ENCODE measurements at places on chromosomes 6 and 20.

DNA sequence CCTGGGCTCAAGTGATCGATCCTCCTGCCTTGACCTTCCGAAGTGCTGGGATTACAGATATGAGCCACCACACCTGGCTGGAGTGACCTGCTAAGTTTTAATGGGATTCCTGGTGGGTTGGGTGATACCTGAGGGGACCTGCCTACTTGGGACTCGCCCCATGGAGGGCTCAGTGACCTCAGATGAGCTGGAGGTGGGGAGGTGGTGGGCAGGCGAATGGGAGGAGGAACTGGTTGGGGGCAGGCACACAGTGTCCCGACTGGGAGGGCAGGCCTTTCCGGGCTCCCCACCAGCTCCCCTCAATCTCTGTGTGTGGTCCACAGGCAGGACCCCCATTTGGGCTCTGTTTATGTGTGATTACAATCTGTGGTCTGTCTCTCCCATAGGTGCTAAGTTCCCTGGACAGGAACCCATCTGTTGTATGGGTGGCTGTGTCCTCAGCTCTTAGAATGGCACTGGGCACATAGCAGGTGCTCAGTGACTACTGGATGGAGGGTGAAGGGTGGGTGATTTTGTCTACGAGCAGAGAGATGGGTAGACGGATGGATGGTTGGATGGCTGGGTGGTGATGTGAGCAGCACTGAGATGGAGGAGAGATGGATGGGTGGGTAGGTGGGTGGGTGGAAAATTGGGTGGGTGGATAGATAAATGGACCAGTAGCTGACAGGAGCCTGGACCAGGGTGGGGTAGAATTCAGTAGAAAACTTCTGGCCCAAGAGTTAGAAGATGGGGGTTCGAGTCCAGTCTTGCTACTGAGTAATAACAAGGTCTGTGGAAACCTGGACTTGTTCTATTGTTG lies 23.8 kb downstream of the CEBPB start:
- DNase-seq: no peak

- no peak for DNase-seq
These were observed 65.5 kb downstream of the STK35 start for GRCh38 chr20:2167112-2167511.

DNA sequence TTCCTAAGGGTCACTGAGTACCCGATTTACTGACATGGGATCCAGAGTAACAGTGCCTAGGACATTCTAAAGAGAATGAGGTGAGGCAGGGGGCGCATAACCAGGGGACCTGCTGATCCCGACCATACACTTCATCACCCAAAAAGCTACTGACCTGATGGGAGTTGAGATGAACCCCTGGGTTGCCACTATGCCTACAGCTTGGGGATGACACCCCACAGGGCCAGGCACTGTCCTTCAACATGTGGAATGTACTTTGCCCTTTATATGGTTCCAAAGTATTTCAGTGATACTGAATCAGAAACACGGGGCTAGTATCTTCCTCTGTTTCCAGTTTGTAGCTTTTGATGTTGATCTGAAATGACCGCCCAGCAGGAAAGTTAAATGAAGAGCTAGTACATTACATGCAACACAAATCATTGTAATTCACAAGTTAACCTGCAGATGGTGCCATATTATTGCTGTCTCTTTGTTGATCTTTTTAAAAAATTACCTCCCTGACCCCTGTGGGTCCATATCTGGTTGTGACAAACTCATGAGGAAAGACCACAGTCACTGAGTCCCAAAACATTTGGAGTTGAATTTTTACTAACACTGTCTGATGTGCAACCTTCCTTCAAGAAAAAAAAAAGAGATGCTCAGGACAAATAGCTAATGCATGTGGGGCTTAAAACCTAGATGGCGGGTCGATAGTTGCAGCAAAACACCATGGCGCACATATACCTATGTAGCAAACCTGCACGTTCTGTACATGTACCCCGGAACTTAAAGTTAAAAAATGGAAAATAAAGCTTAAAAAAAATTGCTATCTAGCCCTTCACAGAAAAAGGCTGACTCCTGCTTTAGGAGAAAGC lies 42.7 kb upstream of the GCNT2 start:
- no peak for DNase-seq

GRCh38 chr20:9496155-9496554 lies 18.2 kb upstream of the LAMP5 start:
- DNase-seq: no peak

DNA sequence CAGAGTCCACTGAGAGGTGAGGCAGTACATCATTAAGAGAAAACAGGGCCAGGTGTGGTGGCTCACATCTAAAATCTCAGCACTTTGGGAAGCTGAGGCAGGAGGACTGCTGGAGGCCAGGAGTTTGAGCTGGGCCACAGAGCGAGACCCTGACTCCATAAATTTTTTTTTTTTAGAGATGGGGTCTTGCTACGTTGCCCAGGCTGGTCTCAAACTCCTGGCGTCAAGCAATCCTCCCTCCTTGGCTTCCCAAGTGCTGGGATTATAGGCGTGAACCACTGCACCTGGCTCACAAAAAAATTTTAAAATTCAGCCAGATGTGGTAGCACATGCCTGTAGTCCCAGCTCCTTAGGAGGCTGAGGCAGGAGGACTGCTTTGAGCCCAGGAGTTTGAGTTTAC lies 17.3 kb downstream of the PPIL1 start:
- no peak for DNase-seq

DNA sequence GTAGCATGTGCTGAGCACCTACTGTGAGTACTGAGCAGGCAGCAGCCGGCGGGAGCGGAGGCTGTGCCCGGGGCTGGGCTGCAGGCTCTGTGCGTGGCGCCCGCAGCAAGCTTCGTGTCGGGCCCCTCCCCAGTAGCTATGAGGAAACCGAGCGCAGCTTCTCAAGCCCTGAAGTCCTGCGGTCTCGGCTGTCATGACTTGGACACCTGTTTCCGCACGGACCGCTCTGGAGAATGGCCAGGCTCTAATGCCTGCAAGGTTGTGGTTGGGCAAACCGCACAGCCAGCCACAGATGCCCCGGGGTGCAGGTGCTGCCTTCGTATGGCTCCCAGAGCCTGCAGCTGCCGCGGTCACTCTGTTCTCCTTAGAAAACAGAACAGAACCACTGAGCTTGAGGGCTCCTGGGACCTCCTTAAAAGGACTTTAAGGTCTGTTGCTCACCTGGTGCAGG lies 33.7 kb downstream of the PYGB start:
- no peak for DNase-seq

- no peak for DNase-seq
These were observed 316.2 kb downstream of the KIF16B start for GRCh38 chr20:16257021-16257420.

GRCh38 chr20:34231634-34232033 lies 9.6 kb upstream of the ASIP start:
- no peak for DNase-seq

- DNase-seq: no peak
These were observed 267.1 kb upstream of the JAG1 start for GRCh38 chr20:10940941-10941340.
